Dermis blood vessel endothelial cell (primary cell): ENCODE measurements at places on chromosomes 5 and 9. TPM values are rescaled to one million over a fixed set of nuclear protein-coding genes. Genes with fewer than 3 reads are reported as not detected.
A peak's percentile ranks its signal among the peaks of the same experiment; 100 is the strongest.

The WDR38 gene
- total RNA-seq, result not detected in 2 replicates

The KIF4B gene
- 0.17 and 0.42 TPM in 2 replicates for total RNA-seq

The COL27A1 gene
- total RNA-seq, result 3.3 and 6.0 TPM in 2 replicates

The STXBP1 gene
- 24.7 and 34.0 TPM in 2 replicates for total RNA-seq

The EEIG1 gene
- 8.3 and 34.4 TPM in 2 replicates for total RNA-seq

The BARX1 gene
- total RNA-seq, result not detected in 2 replicates

The DEPDC1B gene
- total RNA-seq, result 6.8 and 19.7 TPM in 2 replicates

The STPG3 gene
- total RNA-seq, result 0.34 TPM in 1 of 2 replicates, not detected in the other

The C9orf50 gene
- not detected in 2 replicates for total RNA-seq

DNA sequence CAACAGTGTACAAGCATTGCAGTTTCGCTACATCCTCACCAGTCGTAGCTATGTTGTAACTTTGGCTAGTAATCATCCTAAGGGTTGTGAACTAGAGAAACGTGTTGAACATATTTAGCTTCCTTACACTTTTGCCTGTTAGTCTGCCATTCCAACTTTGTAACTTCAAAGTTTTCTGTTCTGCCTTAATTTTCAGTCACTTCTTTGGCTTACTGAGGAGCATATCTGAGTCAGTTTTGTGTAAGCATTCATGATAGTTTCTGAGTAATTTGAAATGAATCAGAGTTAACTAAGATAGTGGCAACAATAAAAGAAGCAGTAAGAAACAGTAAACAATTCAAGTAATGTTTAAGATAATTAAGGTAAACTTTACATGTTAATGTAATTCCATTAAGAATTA lies 58.9 kb upstream of the MCCC2 start:
- DNase-seq, result no peak

DNA sequence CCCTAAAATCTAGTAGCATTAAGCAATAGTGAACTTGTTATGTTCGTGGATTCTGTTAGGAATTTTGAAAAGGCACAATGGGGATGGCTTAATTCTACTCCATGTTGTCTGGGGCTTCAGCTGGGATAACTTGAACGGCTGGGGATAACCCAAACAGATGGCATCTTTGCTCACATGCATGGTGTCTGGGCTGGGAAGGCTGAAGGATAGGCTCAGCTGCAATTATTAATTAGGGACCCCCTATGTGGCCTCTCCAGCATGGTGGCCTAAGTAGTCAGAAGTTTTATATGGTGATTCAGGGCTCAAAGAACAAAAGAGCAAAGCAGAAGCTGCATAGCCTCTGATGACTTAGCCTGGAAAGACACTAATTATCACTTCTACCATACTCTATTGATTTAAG lies 551.1 kb downstream of the PSAT1 start:
- DNase-seq, result no peak

DNA sequence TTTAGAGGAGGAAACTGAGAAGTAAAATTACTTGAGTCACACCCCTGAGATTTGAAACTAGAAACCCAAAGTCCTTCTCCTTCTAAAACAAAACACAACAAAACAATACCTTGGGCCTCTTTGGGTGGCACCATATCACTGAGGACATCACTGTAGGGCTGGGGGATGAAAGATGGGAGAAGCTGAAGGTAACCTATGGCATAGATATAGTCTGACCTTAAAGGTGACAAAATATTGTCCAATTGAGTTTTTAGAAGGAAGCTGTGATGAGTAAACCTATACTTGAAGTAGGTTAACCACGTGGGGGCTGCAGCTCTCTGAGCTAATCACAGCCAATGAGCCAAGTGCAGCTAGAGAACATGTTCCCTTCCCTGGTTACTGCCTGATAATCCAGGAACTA lies 167.4 kb upstream of the CD180 start:
- DNase-seq, result no peak

DNA sequence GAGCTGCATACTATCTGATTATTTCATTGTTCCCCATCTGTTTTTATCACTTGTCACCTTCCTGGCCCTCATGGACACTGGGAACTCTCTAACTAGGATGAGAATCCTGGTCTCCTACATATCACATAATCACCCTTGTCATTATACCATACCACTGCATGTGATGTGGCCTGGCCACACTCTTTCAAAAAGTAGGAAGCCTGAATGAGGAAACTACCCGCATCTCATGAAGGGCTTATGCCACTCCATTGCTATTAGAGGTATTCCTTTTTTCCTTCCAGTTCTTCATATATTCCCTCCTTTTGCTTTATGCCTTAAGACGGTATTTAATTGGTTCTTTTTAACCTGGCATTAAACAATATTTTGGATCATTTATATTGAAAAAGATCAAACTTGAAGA lies 1341.4 kb upstream of the NUDT12 start:
- no peak for DNase-seq

GRCh38 chr5:65172486-65173129 lies 309.1 kb downstream of the ADAMTS6 start:
- DNase-seq, result peak; percentile 14

DNA sequence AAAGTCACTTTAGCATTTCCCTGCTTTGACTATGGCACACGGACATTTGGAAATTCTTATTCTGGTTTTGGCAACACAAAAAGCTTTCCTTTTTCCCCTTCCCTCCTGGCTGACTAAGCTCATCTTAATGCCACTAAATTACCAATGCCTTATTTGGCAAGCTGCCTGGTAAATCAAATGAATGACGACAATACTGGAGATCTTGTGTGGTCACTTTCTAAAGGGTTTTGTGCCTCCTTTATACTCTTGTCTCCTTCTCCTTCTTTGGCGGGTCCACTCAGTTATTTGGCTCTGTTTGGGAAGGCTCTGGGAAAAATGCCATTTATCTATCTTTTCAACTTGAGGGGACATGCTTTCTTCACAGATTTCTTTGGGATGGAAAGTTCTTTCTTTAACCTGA lies 34.9 kb downstream of the SH3GL2 start:
- DNase-seq, result peak; percentile 3

GRCh38 chr5:96652769-96653454 lies 9.3 kb upstream of the CAST start:
- DNase-seq, result peak; percentile 29

DNA sequence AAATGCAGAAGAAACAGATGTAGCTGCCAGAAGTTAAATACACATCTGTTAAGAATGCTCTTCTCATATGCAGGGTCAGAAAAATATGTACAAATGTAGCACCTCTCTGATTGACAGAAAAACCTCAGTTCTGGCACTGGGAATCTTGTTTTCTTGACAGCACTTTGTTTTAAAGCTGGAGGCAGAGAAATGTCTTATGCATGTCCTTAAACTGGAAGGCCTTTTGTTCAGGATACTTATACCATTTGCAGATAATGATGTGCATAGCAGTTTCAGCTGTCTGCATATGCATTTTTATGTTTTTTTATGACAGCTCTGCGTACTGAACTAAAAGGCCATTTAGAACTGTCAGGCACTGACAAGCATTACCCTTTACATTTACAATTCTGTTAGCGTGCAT lies 567.9 kb downstream of the EBF1 start:
- DNase-seq, result no peak

GRCh38 chr9:89661391-89661949 lies 56.7 kb downstream of the GADD45G start:
- no peak for DNase-seq

DNA sequence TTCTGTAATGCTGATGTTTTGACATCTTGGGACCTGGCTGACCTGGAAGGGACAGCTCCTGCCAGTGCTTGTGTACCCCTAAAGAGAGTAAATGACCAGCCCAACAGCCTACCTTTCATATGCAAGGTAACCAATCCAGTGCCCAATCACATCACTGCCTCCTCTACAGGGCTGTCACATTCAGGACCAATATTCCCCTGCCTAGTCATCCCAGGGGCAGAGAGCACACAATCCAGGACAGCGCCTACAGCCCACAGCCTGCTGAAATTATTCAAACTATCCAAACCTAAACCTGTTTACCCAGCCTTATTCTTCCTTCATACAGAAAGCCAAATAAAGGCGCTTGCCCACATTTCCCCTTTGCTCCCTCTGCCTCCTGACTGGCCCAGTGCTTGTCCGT lies 284.1 kb downstream of the CTNND2 start:
- DNase-seq, result no peak

DNA sequence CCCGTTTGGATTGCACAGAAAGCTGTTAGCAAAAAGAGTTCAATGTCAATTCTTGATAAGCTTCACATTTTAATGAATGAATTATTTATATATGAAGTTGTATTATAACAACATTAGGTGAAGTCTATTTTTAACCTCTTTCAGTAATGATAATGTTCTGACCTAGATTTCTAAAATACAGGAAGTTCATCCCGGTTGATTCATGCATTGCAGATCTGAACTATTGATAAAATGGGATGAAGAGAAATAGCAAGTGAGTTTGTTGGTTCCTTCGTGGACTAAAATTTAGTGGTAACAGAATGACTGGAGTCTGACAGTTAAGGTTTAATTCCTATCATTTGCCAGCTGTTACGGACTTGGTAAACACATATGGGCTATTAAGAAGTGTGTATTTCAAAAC lies 180.5 kb downstream of the PCSK1 start:
- peak; percentile 12 for DNase-seq

GRCh38 chr5:174301848-174302625 lies 256.5 kb downstream of the NSG2 start:
- no peak for DNase-seq

DNA sequence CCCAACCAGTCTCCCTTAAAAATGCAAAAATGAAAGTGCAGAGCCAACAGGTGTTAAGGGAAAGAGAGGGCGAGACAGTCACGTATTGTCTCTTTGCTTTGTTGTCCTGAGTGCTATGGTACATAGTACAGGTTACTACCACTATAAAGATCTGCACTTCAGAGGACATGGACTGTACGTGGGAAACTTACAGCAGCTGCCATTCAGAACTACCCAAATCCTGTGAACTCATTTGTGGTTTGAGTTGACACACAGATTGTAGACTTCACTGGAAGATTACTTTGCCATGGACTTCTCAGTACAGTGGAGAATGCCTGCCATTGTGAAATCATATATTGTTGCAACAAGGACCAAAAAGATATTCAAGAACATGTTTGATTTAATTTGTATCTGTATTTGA lies 34.8 kb downstream of the FBXO38 start:
- no peak for DNase-seq

DNA sequence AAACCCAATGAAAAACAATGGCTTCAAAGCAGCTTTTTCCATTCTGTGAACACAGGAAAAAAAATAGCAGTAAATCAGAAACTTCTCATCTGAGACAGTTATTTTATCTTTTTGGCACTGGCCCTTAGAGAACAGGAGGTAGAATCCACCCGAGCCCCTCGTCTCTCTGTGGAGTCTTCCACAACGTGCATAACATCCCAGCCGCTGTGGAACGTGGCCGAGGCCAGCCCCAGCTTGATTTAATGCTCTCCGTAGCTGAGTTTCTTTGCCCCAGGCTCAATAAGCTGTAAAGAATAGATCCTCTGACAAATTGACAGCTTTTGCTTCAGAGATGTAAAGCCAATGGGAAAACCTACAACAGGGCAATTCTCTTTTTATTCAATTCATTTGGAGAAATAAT lies 107.9 kb upstream of the DAP start:
- DNase-seq, result no peak

DNA sequence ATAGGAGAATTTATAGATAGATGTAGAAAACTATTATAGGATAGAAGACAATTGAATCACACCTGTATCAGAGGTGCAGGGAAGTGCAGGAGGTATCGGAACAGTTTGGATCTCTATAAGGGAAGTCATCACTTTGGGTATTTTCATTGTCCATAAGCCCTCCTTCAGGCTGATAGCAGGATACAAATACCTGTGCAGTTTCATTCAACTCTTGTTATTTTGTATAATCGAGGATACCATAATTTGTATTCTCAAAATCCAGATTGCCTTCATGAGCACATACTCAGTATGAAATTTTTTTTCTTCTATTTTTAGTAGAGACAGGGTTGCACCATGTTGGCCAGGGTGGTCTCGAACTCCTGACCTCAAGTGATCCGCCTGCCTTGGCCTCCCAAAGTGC lies 289.1 kb downstream of the AOPEP start:
- DNase-seq, result no peak

DNA sequence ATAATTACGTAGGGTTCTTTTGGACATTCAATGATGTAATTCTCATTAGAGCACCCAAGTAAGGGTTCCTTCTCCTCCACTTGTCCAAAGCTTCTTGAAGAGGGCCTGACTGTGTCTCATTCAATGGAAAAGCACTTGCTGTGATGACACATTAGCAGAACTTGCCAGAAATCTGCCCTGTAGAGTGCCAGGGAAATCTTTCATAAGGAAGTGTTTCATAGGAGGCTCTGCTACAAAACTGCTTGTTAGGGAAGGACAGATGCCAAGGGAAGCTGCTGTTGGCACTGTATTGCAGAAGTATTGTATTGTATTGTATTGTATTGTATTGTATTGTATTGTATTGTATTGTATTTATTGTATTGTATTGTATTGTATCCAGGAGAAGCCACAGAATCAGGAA lies 45.5 kb upstream of the MPDZ start:
- peak; percentile 61 for DNase-seq

DNA sequence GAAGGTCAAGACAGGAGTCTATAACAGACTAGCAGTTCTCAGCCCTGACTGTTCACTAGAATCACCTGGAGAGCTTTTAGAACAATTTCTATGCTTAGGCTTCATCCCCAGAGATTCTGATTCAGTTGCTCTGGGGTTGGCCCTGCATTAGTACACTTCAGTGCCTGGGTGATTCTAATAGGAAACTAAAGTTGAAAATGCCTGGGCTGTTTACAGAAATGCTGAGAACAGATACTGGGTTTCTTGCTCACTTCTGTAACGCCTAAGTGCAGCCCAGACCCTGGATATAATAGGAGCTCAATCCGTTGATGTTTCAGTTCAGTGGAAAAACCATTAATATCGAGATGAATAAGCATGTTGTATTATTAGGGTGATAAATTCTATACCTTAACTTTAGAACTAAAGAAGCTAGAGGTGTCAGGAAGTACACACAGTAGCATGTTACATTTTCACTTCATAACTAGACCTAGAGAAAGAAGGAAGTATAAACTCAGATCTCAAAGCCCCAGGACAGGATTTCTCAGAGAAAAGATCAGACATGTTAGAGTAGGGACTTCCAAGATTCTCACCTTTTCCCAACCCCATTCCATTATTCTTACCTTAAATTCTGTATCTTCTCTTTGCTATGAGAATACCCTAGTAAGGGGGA lies 20.4 kb downstream of the HAVCR2 start:
- no peak for DNase-seq

GRCh38 chr5:68279984-68280383 lies 64.4 kb downstream of the PIK3R1 start:
- DNase-seq, result no peak

DNA sequence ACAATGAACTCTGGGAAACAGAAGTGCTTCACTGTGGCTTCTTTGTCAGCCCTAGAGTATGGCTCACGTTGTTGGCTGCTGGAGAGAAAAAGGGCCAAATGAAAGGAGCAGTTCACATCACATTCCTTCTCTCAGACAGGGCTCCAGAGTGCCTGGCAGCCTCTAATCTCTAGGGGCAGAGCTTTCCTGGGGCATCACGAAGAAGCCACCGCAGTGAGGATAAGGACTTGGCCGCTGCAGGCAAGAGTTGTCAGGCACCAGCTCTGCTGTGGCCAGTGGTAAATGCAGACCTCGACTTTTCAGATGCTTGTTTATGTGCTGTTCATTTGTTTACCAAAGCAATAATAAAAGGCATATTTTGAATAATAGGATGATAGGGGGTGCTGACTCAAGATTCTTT lies 227.2 kb downstream of the ICE1 start:
- no peak for DNase-seq

- no peak for DNase-seq
Observed at GRCh38 chr5:93658044-93658443, 75.0 kb downstream of the NR2F1 start.

GRCh38 chr5:69305512-69305911 lies 27.1 kb downstream of the CCDC125 start:
- DNase-seq, result no peak

GRCh38 chr5:58121391-58121790 lies 338.5 kb downstream of the PLK2 start:
- DNase-seq, result no peak

- DNase-seq, result no peak
Observed at GRCh38 chr9:133560311-133560710, 25.8 kb downstream of the ADAMTSL2 start.
